ENCODE measurements at places on chromosomes 5 and 9. TPM values are rescaled to one million over a fixed set of nuclear protein-coding genes. Genes with fewer than 3 reads are reported as not detected.

- DNase-seq = no peak
These were observed 726.0 kb downstream of the DNAH5 start for GRCh38 chr5:13218518-13218917.

- DNase-seq = no peak
These were observed 53.9 kb upstream of the PTCH1 start for GRCh38 chr9:95570646-95571045.

GRCh38 chr5:122172207-122172606 is 42.9 kb downstream of the ZNF474 start:
- no peak for DNase-seq

- no peak for DNase-seq
These were observed 50.1 kb upstream of the TTC39B start for GRCh38 chr9:15357050-15357653.

- DNase-seq = peak; percentile 94
These were observed at the start of gene SMIM3 for GRCh38 chr5:150778517-150779396. Gene SMIM3 (plus strand): TSS chr5:150778757. CDS start chr5:150795441, 16,684 bp downstream.

DNA sequence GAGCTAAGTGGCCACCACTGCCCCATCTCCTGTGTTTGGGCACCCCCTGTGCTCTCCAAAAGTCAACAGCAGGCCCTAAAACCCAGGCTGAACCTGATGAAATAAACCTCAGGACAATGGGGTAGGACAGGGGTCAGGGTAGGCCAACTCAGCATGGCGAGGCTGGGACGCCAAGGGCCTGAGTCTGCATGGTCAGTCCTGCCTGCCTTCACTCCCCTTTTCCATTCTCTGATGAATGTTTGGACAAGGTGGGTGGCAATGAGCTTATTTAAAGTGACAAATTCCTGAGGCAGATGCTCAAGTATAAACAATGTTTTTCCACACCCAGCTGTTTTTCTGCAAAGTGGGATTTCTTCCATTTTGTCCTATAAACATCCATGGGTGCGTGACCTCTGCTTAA is 47.2 kb upstream of the CXCL14 start:
- DNase-seq = no peak

DNA sequence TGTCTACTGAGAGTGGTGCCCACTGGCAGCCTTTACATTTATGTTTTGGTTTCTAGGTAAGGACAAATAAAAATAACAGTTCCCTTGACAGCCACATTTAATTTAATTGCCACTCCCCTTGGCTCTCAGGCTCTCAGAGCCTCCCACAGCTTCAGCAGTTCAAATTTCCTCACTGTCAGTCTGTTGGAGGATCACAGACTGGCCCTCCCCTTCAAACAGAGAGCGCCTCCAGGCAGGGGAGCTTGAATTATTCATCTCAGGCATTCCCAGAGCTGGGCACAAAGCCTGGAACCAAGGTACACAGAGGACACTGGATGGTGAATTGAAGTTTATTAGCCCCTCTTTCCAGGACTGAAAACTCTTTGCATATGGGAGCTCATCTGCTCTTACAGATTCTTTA is 407.7 kb downstream of the SPOCK1 start:
- DNase-seq = no peak

DNA sequence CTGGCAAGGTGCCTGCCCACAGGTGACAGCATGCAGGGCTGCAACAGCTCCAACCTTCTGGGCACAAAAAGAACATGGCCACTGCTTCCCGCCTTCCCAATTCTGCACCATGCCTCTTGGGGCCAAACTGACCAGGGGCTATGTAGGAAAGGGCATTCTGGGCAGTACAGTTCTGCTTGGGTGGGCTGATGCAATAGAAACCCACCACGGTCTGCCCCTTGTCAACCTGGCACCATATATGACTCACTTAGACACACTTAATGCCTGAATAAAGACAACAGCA is 40.2 kb upstream of the FCN1 start:
- DNase-seq = peak; percentile 41

GRCh38 chr9:16689351-16689938 is 181.0 kb downstream of the BNC2 start:
- DNase-seq = no peak

DNA sequence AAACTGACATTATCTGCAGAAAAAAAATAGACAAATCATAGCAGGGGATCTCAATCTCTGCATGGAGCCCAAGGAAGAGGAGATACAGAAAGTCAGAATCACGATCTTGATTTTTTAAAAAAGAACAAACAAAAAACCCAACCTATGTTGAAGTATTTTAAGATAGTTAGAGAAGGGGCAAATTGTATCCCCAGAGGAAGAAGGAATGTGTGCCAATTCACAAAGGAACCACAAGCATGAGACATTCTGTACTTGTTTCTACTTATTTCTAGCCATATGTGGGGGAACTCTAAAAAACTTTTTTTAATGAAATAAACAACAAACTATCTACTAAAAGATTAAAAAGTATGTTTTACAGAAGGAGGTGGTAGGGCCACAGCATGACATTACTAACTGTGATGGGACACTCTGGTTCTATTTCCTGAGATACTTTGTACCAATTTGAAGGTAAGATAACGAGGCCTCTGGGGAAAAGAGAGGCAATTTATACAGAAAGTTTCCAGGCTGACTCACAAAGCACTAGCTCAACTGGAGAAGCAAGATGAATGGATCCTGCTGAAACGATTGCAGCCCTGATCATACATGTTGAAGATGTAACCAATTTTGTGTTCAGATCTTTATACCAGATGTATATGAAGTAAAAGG is 22.5 kb downstream of the RANBP3L start:
- DNase-seq = no peak

- no peak for DNase-seq
These were observed 32.8 kb upstream of the TGFBI start for GRCh38 chr5:135995976-135996375.

DNA sequence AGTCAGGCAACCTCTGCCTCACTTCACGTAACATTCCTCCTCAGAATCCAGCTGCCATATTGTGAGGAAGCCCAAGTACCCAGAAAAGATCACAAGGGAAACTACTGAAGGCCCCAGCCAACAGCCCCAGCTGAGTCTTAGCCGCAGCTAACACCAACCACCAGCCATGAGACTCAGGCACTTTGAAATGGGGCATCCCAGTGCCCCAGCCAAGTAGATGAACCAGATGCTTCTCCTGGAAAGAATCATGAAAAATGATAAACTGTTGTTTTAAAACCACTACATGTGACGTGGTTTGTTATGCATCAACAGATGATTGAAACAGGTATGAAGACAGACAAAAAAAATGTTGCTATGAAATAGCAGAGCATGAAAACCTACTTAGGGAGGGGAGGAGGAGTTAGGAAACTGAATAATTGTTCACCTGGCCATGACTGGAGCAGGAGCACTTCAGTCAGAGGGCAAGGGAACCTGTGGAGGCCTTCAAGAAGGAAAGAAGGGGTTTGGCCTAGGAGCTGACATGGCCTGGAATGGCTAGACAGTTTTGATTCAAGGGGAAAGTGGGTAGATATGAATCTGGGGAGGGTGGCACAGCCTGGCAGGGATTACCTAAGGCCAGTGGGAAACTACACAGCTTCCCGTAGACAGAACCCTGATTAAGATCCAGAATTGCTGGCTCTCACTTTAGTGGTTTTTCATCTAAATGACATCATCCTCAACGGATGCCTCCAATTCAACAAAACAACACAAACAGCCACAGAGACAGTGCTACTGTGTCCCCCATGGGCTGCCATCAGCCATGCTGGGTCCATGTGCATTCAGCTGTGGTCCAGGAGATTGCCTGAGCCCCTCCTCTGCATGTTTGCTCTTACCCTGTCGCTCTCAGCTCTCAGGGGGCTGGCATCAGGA is 211.6 kb downstream of the SYK start:
- DNase-seq = no peak

GRCh38 chr9:76451234-76451633 is 7.7 kb upstream of the GCNT1 start:
- DNase-seq = no peak

GRCh38 chr5:133341296-133341695 is 271.0 kb downstream of the FSTL4 start:
- peak; percentile 32 for DNase-seq

GRCh38 chr9:88355166-88355565 is 33.1 kb upstream of the SPIN1 start:
- DNase-seq = no peak

DNA sequence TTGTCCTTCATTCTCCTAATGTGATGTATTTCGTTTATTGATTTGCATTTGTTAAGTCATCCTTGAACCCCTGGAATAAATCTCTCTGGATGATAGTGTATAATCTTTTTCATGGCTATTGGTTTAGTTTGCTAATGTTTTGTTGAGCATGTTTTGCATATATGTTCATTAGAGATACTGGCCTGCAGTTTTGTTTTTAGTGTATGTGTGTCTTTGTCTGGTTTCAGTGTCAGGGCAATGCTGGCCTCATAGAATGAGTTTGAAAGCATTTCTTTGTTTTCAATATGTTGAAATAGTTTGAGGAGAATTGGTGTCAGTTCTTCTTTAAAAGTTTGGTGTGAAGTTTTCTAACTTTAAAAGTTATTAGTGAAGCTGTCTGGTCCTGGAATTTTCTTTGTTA is 149.6 kb upstream of the ATP10B start:
- DNase-seq = no peak

DNA sequence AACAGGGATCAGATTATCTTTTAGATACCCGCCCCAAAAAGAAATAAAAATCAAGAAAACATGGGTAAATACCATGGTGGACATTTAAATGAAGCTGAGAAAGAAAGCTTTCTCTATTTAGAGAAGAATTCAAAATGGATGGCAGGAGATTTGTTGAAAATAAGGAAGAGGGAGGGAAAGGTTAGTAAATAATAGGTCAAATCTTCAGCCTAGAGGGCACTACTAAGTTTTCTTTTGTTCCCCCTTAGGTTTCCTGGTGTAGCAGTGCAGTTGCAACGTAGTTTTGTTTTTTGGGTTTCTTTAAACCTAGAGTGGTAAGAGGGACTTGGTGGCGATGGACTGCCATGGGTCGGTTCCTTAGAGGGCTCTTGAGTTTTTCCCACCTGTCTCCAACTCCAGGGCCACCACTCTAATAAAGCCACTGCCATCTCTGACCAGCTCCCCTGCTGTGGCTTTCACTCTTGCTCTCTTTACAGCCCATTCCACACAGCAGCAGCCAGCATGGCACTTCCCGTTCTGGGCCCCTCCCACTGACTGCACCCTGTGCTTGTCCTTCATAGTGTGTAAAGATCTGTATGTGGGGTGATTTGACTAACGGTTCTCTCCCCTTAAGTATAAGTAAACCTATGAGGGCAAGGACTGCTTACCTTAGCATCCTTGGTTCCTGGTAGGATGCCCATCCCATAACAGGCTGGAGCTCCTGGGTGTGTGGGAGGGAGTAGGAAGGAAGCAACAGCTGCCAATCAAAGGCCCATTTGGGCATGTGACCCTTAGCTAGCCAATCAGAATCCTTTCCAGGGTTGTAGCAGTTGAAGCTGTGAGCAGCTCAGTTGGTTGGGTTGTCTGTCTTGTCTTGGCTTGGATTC is 118.3 kb downstream of the SLC1A3 start:
- no peak for DNase-seq

- DNase-seq = no peak
These were observed 134.9 kb downstream of the MRPS30 start for GRCh38 chr5:44943647-44944046.

DNA sequence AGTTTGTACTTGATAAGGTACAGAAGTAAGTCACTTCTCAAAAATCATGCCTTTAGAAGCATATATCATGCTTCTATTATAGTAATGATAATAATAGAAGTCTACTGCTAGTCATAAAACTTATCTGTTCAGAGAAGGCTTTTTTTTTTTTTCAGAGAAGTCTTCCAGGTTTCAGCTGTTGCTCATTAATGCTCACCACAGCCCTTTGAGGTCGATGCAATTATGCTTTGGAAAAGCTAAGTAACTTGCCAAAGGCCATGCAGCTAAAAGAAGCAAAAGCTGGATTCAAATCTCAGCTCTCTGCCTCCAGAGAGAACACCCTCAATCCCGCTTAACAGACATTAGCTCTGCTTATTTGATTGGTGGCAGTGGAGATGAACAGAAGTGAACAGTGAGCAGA is 150.8 kb downstream of the DOCK8 start:
- DNase-seq = no peak

DNA sequence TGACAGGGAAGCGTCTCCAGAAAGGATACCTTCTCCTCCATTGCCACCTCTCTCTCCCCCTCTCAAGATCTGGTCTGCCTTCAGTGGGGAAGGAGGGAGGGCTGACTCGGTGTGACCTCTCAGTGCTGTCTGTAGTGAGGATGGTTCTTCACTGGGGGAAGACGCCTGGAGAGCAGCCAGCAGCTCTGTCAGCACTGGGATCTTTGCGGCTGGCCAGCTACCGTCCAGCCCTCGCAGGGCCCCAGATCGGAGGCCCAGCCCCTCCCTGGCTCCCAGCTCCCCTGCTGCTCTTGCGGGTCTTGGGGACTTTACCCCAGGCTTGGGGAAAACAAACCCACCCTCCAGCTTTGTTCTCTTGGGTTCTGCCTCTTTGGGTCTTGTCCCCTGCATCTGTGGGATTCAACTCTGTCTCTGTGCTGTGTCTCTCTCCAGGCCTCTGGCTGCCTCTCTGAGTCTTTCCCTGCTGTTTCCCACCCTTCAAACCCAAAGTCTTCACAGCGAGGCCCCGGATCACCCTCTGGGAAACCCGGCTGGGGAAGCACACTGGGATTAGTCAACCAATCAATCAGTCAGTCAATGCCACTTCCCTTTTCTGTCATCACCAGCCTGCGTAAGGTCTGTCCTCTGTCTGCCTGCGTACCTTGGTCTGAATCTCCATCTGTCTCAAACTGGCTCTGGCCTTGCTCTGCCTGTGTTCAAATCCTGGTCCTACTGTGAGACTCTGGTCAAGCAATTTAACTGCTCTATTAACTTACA is 23.0 kb downstream of the FGF18 start:
- DNase-seq = no peak

DNA sequence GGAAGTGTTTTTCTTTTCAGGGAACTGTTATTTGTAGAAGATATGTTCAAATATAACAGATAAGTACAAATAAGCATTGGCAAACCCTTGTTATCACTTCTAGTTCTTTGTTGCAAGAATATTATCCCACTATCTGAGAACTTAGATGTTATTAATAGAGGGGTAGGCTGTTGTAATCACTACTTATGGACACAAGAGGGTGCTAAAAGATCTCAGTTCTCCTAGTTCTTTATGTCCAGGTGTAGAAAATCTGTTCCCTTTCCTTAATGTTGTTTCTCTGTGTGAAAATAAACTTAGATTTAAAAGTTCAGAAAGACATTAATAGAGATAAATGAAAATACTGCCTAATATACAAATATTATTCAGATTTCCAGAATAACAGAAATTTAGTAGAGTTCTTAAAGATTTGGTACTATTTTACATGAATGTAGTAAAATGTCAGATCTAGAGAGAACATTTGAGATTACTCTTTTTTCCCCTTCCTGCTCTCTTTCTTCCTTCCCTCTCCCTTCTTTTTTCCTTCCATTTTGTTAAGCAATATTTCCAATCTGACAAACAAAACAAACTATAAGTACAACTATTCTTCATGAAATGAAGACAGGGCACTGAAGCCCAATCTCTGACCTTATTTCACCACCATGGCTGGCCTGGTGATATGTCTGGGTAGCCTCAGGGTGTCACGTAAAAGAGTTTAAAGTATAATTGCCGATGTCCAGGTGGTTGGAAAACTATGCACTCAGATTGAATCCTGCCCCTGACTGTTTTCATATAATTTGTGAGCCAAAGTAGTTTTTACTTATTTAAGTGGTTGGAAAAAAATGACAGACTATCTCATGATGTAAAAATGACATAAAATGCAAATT is 43.6 kb upstream of the C5orf46 start:
- DNase-seq = no peak

Gene CCDC180
- total RNA-seq = 8.2 TPM

Gene SLC6A19
- total RNA-seq = not detected

Gene PTRH1
- total RNA-seq = 25.8 TPM

Gene SCAI
- total RNA-seq = 15.8 TPM

Gene MSX2
- total RNA-seq = not detected

Gene C5orf34
- 1.5 TPM for total RNA-seq

Gene IFNK
- not detected for total RNA-seq

Measured in sigmoid colon (tissue), 7 donors.